Activated T-cell treated with anti-CD3 and anti-CD28 coated beads, Interleukin-2, amount 50 U/mL, for 72 hours (primary cell): ENCODE measurements at places on chromosomes 7 and 10. TPM values are rescaled to one million over a fixed set of nuclear protein-coding genes. Genes with fewer than 3 reads are reported as not detected.

The GIMAP8 gene
- total RNA-seq = 13.1 TPM

The CC2D2B gene
- 0.22 TPM for total RNA-seq

The OPALIN gene
- total RNA-seq = not detected

The SPDYE1 gene
- total RNA-seq = not detected

The HGF gene
- total RNA-seq = not detected

The PAX4 gene
- total RNA-seq = not detected

The OR2A12 gene
- not detected for total RNA-seq

The DNAJB9 gene
- total RNA-seq = 23.2 TPM

The ABLIM1 gene
- total RNA-seq = 219 TPM

The PRKAR2B gene
- total RNA-seq = 1.6 TPM

The RTKN2 gene
- total RNA-seq = 9.8 TPM

The LRRTM3 gene
- not detected for total RNA-seq

The FAM221A gene
- total RNA-seq = 8.0 TPM

The PAPOLB gene
- total RNA-seq = 0.05 TPM

The CPN1 gene
- total RNA-seq = not detected

The SLC35B4 gene
- total RNA-seq = 18.3 TPM

The SPDYE3 gene
- total RNA-seq = not detected

The INSYN2A gene
- total RNA-seq = not detected

The FZD1 gene
- 0.21 TPM for total RNA-seq

The HSPA12A gene
- total RNA-seq = 0.74 TPM

The C10orf143 gene
- total RNA-seq = 6.4 TPM

The FOXP2 gene
- total RNA-seq = not detected

The SLC26A4 gene
- 7.9 TPM for total RNA-seq

The HKDC1 gene
- total RNA-seq = 0.62 TPM

The INHBA gene
- total RNA-seq = 0.19 TPM

The SRRM3 gene
- total RNA-seq = not detected

The NKX2-3 gene
- total RNA-seq = not detected

The NOC3L gene
- 38.0 TPM for total RNA-seq

The NPY4R2 gene
- total RNA-seq = not detected

The ASIC3 gene
- total RNA-seq = 15.7 TPM

The OR2A5 gene
- total RNA-seq = not detected

The FANK1 gene
- total RNA-seq = not detected

The CYP2W1 gene
- not detected for total RNA-seq

The NOS3 gene
- total RNA-seq = 6.8 TPM

The AKR1C4 gene
- not detected for total RNA-seq

The AKR1C8 gene
- not detected for total RNA-seq

The HNRNPA2B1 gene
- 483 TPM for total RNA-seq

The HTR5A gene
- total RNA-seq = not detected

The GNB2 gene
- 198 TPM for total RNA-seq

The STEAP4 gene
- not detected for total RNA-seq

The GLI3 gene
- 0.51 TPM for total RNA-seq

The ADRA2A gene
- 0.07 TPM for total RNA-seq

The TECTB gene
- total RNA-seq = not detected

The MTERF1 gene
- 23.4 TPM for total RNA-seq

The REEP3 gene
- 22.1 TPM for total RNA-seq

The CLDN3 gene
- not detected for total RNA-seq

The SRRT gene
- total RNA-seq = 140 TPM

The IGFBP3 gene
- 2.0 TPM for total RNA-seq

The OR2A1 gene
- total RNA-seq = not detected

The KIAA1549 gene
- total RNA-seq = 0.93 TPM

The FZD8 gene
- total RNA-seq = 0.50 TPM

The FAM25A gene
- not detected for total RNA-seq

The OPN1SW gene
- total RNA-seq = not detected

The UNC5B gene
- total RNA-seq = 0.05 TPM

The KLF14 gene
- 0.09 TPM for total RNA-seq

The TUBB8 gene
- not detected for total RNA-seq

The NUTM2B gene
- 0.51 TPM for total RNA-seq

The VPS37D gene
- total RNA-seq = 0.95 TPM

The EIF3B gene
- total RNA-seq = 121 TPM
